Effector memory CD4-positive, alpha-beta T cell (primary cell): ENCODE measurements at places on chromosomes 7 and 10.

DNA sequence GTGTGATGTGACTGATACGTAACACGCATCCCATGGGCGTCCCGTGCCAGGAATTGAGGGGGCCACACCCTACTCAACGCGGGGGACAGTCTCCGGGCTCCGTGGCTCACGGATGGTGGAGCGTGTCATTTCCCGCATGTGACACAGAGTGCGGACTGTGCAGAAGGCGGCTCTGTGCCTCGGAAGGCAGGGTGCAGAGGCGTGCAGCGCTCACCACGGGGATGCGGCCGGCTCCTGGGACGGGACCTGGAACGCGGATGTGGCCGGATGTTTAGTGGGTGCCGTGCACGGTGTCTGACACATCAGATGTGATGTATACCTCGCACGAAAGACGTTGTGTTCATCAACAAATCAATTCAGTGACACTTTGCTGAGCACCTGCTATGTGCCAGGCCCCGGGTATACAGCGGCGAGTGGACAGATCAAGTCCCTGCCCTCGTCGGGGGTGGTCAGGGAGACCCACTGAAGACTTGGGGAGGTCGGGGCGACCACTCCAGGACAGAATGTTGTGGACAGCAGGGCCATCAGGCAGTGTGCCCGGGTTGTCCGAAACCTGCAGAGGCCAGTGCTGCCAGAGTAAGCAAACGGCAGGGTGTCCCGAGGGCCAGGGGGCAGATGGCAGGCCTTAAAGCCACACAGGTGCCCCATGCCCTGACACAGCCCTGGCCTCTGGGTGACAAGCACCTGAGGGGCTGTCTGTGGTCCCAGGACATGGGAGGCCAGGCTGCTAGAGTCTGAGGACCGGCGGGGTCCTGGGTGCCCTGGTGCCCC lies 38.1 kb downstream of the MICALL2 start:
- DNase-seq: no peak

DNA sequence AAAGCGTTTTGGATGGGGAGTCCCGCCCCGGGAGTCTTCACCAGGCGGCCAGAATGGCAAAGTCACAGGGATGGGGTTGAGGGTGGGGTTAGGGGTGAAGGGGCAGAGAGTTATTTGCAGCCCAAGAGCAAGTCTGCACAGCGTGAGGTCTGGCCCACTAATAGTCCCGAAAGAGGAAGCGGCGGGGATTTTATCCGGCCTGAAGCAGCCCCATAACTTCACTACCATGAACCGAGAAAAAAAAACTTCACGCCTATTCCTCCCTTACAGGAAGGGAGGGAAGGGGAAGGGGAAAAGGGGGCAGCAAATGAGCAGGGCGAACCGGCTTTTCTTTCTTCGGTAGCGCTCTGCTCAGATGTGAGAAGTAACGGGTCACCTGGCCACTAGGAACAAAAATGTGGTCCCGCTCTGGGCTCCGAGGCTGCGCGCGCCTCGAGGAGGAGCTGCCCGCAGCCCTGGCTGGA lies 712 bp downstream of the ITPRIP start:
- no peak for DNase-seq

DNA sequence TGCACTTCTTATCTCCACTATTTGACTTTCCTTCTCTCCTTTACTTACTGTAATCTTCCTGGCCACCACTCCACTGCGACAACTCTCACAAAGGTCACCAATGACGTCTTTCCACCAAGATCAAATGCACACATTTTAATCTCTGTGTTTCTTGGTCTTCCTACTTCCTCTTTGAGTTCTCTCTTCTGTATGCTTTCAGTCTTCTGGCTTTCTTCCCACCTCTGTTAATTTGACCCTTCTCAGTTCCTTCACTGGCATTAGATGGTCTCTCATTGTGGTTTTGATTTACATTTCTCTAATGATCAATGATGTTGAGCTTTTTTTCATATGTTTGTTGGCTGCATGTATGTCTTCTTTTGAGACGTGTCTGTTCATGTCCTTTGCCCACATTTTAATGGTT lies 31.9 kb downstream of the FAM107B start:
- no peak for DNase-seq

DNA sequence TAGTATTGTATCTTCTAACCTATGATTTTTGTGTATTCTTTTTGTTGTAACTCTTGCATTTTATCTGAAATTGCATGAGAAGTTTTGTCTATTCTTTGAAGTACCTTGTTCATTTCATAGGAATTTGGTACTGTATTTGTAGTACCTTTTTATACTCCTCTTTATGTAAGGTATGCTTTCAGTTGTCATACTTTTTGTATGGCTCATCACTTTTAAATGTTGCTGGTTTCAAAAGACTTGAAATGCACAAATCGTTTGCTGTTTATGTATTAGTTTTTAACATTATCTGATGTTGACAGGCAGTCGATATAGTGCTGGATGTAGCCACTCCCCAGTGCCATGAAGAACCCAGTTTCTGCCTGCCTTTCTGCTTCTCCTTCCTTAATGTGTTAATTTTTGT lies 158.1 kb downstream of the SDK1 start:
- no peak for DNase-seq

DNA sequence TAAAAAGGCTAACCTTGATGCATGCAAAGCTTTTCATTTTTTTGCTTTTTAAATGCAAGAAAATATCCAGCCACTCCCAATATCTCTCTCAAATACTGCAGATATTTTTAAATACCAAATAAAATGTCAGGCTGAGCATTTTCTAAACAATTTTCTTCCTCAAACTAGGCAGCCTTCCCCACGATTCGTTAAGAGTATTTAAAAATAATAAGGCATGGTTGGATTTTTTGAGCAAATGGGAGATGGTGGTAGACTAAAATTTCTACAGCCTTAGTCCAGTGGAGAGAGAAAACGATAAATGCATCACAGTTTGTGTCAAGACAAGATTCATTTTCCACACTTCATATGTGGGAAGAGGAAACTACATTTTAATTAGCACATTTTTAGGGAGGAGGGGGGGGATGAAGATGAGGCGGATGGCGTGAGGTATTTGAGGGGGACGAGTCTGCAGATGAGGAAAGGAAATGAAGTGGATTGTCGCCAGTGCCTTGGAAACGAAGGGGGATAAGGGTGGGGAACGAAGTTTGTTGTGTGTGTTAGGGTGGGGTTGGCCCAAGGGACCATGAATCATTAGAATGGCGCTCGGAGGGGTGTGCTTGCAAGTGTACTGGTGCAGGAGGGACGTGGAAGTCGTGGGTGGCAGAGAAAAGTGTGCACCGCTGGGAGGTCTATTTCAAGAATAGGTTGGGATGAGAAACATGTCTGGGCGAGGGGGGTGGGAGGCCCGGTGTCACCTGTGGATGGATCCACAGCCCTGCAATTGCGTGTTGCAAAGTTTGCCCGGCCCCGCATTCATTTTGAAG lies 1.2 kb upstream of the ADD3 start:
- DNase-seq: no peak

DNA sequence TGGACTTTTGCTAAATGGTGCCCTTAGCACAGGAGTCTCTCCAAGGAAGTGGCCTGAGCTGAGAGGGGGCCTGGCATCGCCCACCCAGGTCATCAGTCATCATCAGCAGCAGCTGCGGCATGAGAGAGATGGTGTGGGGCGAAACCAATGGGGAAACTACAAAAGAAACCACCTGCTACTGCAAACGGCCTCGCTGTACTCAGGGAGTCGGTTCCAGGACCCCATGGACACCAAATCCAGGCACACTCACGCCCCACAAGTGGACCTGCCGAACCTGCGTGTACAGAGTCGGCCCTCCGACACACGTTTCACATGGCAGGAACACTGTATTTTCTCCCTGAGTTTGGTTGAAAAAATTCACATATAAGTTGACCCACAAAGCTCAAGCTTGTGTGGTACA lies 37.8 kb downstream of the DIP2C start:
- DNase-seq: no peak

DNA sequence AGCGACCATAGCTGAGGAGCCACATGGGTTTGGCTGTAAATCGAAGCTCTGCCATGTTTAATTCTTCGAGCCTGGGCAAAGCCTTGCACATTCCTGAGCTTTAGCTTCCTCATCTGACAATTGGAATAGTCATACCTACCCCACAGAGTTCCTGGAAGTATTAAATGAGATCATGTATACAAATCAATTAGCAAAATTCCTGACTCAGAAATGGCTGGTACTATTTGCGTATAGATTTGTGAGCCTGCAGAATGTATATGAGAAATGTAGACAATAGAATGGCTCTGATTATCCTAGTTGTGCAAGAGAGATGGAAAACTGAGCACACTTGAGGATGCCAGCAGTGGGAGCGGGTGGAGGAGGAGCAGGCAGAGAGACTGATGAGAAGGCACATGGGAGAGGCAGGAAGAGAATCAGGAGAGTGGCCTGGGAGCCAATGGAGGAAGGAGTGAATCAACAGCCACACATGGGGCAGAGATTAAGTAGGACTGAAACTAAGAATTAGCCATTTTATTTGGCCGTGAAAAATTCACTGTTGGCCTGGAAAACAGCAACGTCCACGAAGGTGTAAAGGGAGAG lies 128.0 kb upstream of the C1GALT1 start:
- no peak for DNase-seq
